Eye (tissue), 1 donor: ENCODE measurements at places on chromosomes 2 and 18.

DNA sequence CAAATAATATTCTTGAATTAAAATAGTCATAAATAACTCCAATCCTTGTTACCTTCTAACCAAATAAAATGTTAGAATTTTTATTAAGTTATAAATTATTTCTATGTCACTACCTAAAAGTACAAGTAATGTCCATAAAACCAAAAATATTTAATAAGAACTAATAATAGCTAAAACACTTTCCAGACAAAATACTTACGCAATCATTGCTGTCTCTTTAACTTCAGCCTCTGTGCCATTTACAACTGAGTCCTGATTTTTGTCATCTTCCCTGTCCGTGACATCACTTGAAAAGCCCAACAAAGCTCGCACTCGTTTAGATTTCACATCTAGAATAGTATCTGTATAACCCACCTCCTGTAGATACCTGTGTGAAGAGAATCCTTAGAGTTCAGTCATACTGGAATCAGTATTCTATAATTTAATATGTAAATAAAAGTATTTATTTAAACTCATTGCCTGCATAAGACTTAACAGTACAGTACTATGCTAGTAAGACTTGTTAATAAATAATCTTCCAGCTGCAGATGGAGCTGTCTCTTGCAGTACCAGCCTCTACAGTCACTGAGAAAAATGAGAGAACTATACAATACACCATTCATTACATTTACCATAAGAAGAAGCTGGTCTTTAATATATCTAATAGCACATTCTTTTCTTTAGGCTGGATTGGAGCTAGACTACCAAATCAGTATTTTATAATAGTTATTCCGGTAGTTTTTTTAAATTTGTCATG is 63.8 kb downstream of the STRN start:
- no peak for DNase-seq

- peak; percentile 10 for DNase-seq
Observed at GRCh38 chr2:180040146-180040925, 33.2 kb upstream of the CWC22 start.

DNA sequence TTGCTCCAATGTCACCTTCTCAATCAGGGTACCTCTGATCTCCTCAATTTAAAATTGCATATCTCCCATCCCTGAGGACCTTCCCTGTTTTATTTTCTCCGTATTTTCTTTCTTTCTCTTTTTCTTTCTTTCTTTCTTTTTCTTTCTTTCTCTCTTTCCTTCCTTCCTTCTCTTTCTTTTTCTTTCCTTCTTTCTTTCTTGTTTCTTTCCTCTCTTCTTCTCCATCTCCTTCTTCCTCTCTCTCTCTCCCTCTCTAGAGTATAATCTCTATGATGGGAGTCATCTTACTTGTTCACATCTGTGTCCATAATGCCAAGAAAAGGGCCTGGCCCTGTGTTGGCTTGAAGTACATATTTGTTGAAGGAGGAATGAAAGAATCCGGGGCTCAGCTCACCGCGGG is 21.3 kb upstream of the SIX2 start:
- DNase-seq, result no peak

DNA sequence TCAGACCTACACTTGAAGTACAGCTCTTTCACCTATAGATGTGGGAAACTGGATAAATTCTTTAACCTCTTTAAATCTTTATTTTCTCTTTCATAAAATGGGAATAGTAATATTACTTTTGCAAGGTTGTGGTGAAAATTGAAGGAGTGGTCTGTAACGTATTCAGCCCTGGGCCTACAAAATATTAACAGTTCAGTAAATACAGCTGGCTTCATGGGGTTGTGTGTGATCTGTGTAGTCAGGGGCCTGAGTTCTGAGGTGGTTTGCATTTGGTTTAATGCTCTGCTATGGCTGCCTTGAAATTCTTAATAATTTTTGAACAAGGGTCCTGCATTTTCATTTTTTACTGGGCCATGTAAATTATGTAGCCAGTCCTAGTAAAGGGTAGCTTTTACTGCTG is 16.8 kb upstream of the EML6 start:
- DNase-seq, result no peak

- peak; percentile 36 for DNase-seq
Observed at GRCh38 chr18:48868468-48869466, 82.0 kb downstream of the SMAD7 start.

DNA sequence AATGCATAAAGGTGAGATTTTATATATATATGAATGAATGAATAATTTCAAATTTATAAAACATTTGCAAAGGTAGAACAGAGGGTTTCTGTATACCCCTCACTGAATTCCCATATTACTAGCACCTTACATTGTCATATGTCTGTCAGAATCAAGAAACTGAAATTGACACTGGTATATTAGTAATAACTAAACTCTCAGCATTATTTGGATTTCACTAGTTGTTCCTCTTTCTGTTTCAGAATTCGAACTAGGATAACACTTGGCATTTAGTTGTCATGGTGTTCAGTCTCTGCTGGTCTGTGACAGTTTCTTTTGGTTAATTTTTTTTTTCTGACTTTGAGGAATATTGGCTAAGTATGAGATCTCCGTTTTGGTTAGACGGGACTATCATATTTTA is 275.9 kb downstream of the DCC start:
- no peak for DNase-seq

GRCh38 chr2:51304311-51304710 is 272.4 kb upstream of the NRXN1 start:
- DNase-seq, result no peak

- peak; percentile 48 for DNase-seq
Observed at GRCh38 chr2:74502147-74502719, 2.8 kb upstream of the LBX2 start.

DNA sequence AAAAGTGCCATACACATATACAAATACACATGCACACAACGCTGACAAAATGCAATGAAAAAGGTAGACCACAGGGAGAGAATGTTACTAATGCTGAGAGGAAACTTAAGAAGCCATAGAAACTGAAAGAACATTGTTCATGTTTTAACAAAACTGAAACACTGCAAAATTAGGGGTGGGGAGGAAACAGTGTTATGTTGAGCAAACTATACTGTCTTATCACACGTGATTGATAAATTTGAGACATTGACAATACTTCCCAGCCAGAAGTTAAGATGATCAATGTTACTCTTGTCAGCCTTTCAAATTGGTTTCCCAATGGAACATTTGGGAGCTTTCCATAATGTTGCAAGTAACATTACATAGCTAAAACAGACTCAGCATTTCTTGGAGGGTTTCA is 165.5 kb downstream of the L3MBTL4 start:
- no peak for DNase-seq

DNA sequence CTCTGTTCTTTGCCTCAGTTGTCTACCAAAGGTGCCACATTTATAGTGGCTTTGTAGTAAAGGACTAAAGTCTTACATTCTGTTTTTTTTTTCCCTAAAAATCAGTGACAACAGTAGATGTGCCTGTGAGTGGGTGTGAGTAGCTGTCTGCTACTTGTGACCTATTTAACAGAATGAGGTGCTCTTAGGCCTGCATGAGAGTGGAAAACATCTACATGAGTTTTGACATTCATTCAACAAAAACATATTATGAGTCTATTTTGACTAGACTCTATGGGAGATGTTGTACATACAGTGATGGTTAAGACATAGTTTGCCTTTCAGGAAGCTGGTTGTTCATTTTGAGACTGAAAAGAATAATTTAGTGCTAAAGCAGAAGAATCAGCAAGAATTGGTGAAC is 36.7 kb downstream of the IL1R2 start:
- no peak for DNase-seq

- DNase-seq, result peak; percentile 73
Observed at GRCh38 chr2:143852759-143853158, 667.2 kb downstream of the ZEB2 start.

DNA sequence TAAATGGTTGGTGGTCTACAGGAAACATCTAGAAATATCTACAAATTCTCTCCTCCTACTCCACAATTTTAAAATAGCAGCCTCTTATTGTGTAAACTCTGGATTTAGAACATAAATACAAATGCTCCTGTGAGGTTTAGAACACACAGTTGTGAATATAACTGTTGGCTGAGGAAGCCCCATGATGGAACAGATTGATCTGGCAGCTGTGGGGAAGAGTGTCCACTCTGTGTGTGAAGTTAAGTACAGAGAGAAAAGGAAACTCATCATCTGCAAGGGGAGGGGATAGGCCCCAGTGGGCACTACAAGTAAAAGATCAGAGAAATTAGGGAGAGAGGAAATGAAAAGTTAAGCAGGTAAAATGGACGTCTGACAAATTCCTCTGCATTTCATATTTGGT is 422.7 kb upstream of the FSHR start:
- no peak for DNase-seq

DNA sequence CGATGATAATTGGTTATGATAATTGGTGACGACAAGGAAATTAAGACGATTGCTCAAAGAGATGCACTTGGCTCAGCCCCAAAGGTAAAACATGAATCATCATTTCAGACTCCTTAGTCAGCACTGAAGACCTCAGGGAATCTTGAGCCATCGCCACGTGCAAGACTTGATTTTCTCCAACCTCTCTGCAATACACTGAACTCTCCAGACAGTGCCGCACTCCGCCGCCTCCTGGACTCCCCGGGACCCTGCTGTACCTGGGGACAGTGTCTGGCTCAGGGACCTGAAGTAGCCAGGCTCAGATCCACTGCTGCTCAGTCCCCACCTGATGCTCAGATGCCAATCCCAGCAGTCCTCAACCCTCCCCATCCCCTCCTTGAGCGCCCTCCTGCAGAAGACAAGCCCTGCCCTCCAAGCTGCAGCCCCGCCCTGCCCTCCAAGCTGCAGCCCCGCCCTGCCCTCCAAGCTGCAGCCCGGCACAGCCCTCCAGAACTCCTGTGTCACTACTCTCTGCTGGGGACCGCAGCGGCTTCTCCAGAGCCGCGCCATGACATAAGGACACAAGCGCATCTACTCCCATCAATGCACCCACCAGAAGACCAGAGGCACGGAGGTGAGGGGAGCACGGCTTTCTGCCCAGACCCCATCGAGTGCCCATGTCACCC is 1.1 kb downstream of the TMEM18 start:
- DNase-seq, result peak; percentile 67

DNA sequence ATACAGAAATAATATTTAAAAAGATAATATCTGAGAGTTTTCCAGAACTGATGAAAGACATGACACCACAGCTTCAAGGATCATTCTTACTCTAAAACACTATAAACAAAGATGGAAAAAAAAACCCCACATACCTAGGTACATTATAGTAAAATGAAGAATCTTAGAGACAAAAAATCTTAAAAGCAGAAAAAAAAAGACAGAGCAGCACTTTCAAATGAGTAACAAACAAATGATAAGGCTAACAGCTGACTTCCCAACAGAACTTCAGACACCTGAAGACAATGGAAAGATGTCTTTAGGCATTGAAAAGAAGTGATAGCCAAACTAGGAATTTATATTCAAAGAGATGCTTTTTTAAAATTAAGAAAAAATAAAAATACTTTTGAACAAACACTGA is 21.2 kb upstream of the AFF3 start:
- DNase-seq, result no peak

GRCh38 chr18:70220628-70221027 is 15.1 kb upstream of the RTTN start:
- no peak for DNase-seq

DNA sequence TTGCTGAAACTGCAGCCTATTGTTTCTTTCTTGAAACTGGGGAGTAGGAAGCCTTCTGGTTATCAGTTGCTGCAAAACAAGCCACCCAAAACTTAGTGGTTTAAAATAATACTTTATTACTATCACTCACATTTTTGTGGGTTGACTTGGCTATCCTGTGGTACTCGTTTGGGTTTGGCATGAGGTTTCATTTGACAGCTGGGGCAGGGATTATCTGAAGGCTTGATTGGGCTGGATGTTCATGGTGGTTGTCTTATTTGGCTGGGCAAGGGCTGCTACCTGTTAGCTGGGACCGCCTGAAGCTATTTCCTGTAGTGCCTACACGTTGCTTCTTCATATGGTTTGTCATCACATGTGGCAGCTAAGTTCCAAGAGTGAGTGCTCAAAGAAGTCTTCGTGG is 122.3 kb downstream of the PLCL1 start:
- no peak for DNase-seq

- DNase-seq, result no peak
Observed at GRCh38 chr2:29412197-29412925, 297.1 kb downstream of the CLIP4 start.

GRCh38 chr2:64323197-64323596 is 130.8 kb upstream of the LGALSL start:
- DNase-seq, result no peak

DNA sequence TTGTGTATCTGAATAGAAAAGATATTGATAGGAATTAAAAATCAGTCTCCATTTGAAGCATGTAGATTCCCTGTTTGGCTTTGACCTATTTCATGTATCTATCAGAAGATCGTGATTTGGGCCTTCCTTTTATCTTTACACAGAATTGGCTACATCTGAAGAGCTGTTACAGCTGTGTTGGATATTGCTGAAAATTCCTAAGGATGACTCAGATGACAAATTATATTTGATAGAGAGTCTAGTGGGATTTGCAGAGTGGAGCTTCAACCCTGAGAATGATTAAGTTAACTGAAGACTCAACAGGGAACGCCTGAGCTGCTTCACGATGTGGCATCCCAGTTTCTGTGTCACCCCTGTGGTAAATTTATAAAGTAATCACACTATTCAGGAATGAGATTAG is 4.9 kb upstream of the COL3A1 start:
- no peak for DNase-seq

GRCh38 chr2:241315879-241316631 is at the start of gene SEPTIN2:
SEPTIN2 (plus strand) TSS chr2:241315925; CDS start chr2:241324233, 8,308 bp downstream.
- DNase-seq, result peak; percentile 93

DNA sequence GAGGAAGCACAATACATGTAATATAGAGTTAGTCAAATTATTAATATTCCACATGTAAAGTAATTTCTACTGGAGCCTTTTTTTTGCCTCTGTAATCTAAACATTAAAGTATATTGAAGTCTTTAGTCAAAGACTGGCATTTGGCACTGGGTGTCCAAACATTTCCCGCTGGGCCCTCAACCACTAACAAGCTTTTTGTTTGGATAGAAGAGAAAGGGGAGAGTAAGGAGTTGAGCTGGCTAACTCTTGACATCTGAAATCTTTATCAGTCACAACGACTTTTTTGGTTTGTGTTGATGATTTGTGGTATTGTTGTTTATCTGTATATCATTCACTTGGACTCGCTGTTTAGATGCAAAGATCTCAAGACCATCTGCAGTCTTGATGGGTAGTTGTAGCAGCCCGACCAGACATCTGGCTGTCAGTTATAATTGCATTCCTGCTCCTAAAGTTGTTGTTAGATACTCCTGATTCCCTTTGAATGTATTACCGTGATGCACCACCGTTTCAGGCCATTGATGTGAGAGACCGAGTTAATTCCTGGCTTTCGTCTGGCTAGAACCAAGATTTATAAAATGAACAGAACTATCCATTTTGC is 379.6 kb downstream of the MTX2 start:
- DNase-seq, result no peak

GRCh38 chr2:118044103-118044716 is 30.3 kb upstream of the CCDC93 start:
- DNase-seq, result no peak

GRCh38 chr2:156779416-156780120 is 343.4 kb downstream of the GPD2 start:
- DNase-seq, result no peak
